ENCODE measurements at places on chromosomes 12 and 14.

- no peak for DNase-seq
Measured at GRCh38 chr12:78968226-78968625, 103.7 kb downstream of the SYT1 start.

DNA sequence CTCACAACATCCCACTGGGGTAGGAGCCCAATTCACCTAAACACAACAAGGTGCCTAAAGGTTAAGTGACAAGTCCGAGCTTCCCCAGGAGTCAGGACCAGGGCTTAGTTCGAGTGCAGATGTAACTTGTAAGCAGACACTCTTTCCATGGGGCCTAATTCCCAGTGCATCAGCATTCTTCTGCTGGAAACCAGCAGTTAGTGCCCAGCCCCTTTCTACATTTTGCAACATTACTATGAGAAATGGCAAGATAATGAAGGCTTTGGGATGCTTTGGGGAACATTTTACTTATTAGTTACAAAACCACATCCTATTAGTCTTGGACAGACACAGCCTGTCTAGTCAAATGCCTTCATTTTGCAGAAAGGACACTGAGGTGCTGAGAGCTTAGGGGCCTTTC is 179.8 kb downstream of the CALM1 start:
- no peak for DNase-seq

DNA sequence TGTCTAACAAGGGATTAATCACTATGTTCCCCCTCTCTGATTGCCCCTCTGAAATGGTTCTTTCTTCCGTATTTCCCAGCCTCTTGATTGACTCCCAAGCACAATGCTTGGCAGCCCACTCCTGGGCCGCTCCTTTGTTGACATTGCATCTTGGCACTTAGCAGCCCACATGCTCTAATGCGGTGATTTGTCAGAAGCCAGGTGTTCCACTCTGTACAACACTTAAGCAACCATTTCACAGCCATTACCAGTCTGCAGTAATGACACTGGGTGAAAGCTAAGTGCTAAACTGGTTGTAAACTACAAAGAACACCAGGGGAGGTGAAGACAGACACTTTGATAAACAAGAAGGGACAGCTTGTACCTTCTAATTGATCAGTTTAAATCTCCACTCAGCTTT is 353.5 kb downstream of the TMEM132D start:
- no peak for DNase-seq

DNA sequence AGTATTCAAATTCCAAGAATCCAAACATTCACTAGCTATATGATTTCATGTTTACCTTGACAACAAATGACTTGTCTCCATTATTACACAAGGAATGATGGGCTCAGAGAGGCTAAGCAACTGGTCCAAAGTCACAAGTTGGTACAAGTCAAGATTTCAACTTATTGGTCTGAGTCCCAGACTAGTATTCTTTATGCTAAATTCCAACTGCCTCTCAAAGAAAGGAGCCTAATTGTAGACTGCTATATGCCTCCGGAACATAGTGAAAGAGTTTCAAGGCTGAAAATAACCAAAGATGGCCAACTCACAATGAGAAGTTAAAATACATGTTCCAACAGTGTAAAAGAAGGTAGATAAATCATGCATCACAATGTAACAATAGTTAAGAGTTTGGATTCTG is 7.5 kb downstream of the BTG1 start:
- no peak for DNase-seq

DNA sequence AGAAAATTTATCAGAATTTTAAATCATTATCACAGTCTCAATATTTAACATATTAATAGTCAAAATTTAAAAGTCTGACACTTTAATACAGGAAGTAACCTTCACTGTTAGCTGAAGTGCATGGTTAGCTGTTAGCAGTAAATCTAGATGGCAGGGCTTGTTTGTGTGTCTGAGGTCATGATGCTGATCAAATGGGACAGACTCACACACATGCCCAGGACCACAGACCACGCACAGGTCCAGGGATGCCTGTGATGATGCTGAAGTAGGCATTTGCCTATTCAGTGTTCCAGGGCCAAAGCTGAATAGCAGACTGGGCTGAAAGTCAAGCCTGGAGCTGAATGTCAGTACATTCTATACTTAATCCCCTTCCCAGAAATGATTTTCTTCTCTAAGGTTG is 20.5 kb downstream of the FNTB start:
- no peak for DNase-seq

GRCh38 chr12:94625531-94625930 is 24.8 kb downstream of the TMCC3 start:
- no peak for DNase-seq

- DNase-seq, result no peak
Measured at GRCh38 chr12:4153343-4153892, 120.1 kb upstream of the CCND2 start.

- no peak for DNase-seq
Measured at GRCh38 chr12:86148612-86149011, 107.6 kb downstream of the MGAT4C start.

- DNase-seq, result no peak
Measured at GRCh38 chr14:93299866-93300265, 33.0 kb downstream of the BTBD7 start.

DNA sequence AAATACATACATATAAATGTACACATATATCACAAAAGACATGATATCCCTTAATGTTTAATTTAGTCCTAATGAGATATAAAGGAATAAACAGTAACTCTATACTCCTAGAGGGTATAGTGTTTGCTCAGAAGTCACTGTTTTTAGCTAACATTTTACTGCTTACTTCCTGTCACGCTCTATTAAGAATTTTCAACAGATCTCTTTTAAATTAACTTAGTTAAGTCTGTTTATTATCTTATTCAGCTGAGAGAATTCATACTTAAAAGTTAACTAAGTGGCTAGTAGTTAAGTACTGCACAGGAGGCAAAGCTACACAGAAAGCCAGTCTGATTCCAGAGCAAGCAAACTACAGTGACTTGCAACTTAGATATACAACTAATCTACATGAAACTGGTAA is 39.9 kb downstream of the GXYLT1 start:
- DNase-seq, result no peak

GRCh38 chr12:25592725-25593495 is 39.8 kb upstream of the LMNTD1 start:
- no peak for DNase-seq

- no peak for DNase-seq
Measured at GRCh38 chr12:12985817-12986408, 14.2 kb downstream of the HEBP1 start.

GRCh38 chr14:102565331-102565887 is 27.0 kb upstream of the RCOR1 start:
- no peak for DNase-seq

DNA sequence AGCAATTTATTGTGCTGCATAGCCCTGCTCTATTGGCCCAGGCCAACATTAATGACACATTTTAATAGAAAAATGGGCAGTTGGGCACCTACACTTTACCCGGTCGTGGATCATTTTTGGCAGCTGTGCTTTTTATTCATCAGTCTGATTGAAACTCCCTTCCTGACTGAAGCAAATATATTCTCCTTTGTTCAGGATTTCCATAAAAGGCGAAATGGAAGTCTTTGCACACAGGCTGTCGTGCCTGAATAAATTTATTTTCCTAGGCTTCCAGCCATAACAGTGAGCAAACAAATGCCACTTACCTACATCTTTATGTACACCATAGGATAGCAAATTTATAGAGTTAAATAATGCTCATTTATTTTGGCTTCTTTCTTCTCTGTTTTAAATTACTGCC is 480.7 kb upstream of the DCN start:
- DNase-seq, result no peak

Measured in stimulated activated CD8-positive, alpha-beta memory T cell treated with anti-CD3 and anti-CD28 coated beads, Interleukin-4, amount 100 ng/mL, for 1 hour (primary cell).